ENCODE measurements at places on chromosomes 7 and 10. TPM values are rescaled to one million over a fixed set of nuclear protein-coding genes. Genes with fewer than 3 reads are reported as not detected.

The KIAA1549 gene
- total RNA-seq, result 10.9 TPM

The NEUROD6 gene
- not detected for total RNA-seq

The NPC1L1 gene
- not detected for total RNA-seq

The EPHA1 gene
- not detected for total RNA-seq

GRCh38 chr7:128311013-128311412 lies 32.7 kb downstream of the RBM28 start:
- no peaks in the 10 kb centered on the region for H3K4me1 ChIP-seq
- no peak for DNase-seq
- H3K27me3 ChIP-seq, result no peaks in the 10 kb centered on the region
- H3K36me3 ChIP-seq, result peaks cover 53% of the 10 kb centered on the region
- H3K4me3 ChIP-seq, result no peak overlapping the region

- no peak overlapping the region for H3K4me3 ChIP-seq
- no peaks in the 10 kb centered on the region for H3K36me3 ChIP-seq
- DNase-seq, result no peak
- H3K27ac ChIP-seq, result no peak overlapping the region
- H3K27me3 ChIP-seq, result no peaks in the 10 kb centered on the region
- no peaks in the 10 kb centered on the region for H3K4me1 ChIP-seq
Measured at GRCh38 chr7:120842121-120842621, 15.8 kb downstream of the TSPAN12 start.

DNA sequence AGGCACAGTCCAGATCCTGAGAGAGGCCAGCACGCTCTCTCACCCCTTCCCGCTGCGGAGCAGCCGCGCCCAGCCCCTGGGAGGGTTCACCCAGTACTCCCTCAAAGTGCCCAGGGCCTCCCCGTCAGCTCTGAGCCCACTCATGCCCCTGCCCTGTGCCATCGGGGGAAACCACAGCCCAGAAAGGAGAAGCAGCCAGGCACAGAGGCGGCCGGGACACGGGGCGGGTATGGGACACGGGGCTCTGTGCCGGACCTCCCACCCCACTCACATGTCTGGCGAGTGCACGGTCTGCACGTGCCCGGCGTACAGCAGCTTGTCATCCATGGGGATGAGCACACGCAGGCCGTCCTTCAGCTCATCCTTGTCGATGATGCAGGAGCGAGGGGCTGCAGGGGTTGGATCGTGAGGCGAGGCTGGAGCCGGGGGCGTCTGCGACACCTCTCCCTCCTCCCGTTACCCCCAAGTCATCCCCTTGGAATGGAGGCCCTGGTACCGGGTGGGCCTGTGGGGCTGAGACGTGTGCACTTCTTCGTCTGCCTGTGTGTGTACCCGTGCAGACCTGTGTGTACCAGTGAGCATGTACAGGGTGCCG lies 38.2 kb downstream of the SLC29A4 start:
- DNase-seq, result no peak
- no peaks in the 10 kb centered on the region for H3K4me1 ChIP-seq
- peaks cover 49% of the 10 kb centered on the region for H3K36me3 ChIP-seq
- H3K27ac ChIP-seq, result no peak overlapping the region

DNA sequence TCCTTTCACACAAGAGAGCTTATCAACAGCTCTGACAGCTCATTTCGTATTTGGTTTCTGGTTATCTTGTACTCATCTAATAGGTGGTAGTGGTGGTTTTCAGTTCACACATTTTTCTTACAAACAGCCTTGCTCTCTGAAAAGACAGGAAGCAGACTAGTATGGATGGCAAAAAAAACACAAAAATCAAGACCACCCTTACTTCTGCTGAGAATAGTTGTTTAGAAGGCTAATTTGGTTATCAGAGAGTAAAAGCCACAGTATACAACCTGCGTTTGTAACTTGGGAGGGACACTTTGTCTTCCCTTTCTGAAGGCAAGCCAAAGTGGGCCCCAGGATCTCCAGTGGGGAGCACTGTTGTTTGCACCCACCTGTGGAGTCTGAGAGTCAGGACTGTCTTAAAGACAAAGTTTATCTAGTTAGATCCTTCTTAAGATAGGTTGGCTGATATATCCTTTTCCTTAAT lies 68.0 kb downstream of the PIP4K2A start:
- no peaks in the 10 kb centered on the region for H3K27me3 ChIP-seq
- peaks cover 18% of the 10 kb centered on the region for H3K36me3 ChIP-seq
- no peak overlapping the region for H3K4me3 ChIP-seq
- peaks cover 71% of the 10 kb centered on the region for H3K4me1 ChIP-seq

GRCh38 chr7:37769291-37769690 lies 79.1 kb upstream of the NME8 start:
- DNase-seq, result no peak
- H3K4me3 ChIP-seq, result no peak overlapping the region
- H3K36me3 ChIP-seq, result no peaks in the 10 kb centered on the region
- H3K27me3 ChIP-seq, result no peaks in the 10 kb centered on the region
- no peak overlapping the region for H3K27ac ChIP-seq
- H3K4me1 ChIP-seq, result no peaks in the 10 kb centered on the region

- no peaks in the 10 kb centered on the region for H3K36me3 ChIP-seq
- no peak for DNase-seq
- no peak overlapping the region for H3K4me3 ChIP-seq
- H3K4me1 ChIP-seq, result no peaks in the 10 kb centered on the region
Measured at GRCh38 chr7:51077316-51077986, 239.2 kb downstream of the COBL start.

Measured in HFFc6 (cell line).